ENCODE measurements at places on chromosomes 12 and 14.

DNA sequence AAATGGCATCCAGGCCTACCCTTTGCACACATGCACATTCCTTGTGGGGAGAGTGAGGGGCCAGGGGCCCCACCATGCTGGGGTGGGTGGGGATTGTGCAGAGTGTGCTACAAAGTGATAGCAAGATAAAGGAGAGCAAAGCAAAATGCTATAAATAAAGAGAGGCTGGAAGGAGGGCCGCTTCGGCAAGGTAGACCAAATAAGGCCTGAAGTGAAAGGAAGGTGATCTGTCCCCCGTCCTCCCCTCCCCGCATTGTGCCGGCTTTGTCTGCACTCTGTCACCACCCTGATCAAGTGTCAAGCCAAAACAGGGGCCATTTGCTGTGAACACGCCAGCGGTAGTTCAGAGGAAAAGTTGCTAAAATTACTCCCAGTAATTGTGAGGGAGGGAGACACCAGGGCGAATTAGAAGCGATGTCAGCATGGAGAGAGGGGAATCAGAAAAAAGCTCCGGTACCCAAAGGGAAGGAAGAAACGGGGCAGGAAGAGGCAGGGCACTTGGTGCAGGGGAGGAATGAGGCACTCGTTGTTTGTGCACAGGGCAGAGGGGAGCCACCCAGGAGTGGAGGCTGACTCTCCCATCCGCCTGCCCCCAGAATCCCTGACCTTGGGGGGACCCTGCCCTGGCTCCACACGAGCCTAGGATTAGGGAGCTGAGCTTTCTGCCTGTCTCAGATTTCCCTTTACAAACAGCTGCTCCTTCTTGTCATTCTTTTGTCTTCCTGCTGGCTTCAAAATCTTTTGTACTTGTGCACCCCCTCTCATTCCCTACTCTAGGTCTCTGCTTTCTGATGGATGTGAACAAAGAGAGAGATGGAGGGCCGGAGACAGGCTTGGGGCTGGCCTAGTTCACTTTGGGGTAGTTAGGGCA lies 2.9 kb upstream of the MYH7 start:
- no peak for DNase-seq

DNA sequence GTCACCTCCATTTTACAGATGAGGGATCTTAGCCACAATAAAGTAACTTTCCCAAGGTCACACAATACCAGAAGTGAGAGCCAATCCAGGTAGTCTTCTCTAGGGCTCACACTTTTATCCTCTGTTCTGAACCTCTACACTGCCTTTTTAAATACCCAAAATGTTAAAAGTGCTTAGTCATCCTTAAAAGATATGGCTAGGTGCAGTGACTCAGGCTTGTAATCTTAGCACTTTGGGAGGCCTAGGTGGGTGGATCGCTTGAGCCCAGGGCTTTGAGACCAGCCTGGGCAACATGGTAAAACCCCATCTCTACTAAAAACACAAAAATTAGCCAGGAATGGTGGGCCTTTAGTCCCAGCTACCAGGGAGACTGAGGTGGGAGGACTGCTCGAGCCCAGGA lies 104.1 kb upstream of the PPP4R3A start:
- DNase-seq, result no peak

DNA sequence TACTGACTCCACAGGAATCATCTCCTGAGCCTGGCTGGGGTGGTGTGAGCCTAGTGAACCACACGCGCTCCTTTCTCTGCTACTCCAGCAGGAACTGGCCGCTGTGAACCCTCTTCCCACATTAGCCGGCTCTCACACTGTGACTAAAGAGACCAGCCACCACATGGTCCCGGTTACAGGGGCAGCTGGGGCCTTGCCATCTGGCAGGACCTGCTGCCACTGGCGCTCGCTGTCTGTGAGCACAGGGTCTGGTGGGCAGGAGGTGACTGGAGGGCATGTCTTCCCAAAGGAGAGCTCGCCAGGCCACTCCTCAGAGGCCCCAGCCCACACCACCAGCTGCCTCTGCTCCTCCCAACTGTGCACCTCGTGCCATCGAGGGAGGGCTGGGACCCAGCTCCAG lies 99.3 kb downstream of the SINHCAF start:
- DNase-seq, result no peak

GRCh38 chr14:85439696-85440328 lies 90.1 kb upstream of the FLRT2 start:
- DNase-seq, result no peak

- DNase-seq, result no peak
Measured at GRCh38 chr12:108551535-108551934, 9.4 kb downstream of the SART3 start.

- no peak for DNase-seq
Measured at GRCh38 chr14:72559669-72560255, 334.1 kb downstream of the DPF3 start.

DNA sequence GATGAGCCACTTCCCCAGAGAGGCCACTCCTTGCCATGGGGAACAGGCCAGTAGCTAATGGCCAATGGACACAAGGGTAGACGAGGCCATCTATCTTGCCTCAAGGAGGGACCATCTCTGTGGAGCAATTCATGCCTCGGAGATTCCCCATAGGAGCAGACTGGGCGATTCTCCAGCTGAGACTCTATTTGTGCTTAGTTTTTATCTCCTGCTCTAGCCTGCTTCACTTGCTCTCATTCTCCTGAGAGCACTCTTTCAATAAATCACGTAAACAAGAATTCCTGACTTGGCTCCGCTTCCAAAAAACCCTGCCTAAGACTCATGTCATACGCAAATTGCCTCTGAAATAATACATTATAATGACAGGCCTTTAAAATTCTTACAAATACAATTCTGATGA lies 396.4 kb upstream of the USP15 start:
- no peak for DNase-seq

DNA sequence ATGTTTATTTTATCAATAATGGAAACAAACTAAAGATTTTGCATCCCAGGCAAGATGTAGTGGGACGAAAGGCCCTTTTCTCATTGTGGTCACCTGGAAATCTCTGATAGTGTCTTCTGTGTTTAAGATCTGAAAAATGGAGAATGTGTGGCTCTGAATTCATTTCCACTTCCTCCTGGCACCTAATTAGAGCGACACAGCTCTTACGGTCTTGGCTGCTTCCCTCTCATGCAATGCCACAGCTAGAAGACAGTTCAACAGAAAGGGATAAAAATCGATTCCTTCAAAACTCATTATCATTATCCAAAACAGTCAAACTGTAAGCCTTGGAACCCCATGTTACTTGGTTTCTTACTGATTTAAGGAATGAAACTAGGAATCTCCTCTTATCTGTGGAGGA lies 9.3 kb downstream of the ST8SIA1 start:
- no peak for DNase-seq

DNA sequence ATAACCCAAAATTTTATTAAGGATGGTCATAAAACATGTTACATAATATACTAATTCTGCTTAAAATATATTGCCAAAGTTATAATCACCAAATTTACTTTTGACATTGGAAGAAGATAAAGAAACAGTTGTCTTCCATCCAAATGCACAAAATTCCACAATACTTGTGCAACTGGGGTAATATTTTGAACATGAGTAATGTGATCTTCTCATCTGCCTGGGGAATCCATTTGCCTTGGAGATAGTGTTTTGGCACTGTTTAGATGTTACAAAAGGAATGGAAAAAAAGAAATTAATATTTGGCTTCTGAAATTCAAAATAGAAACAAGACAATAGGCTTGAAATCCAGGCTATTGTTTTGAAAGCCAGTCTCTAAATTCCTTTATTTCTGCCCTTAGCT lies 9.1 kb downstream of the GPR19 start:
- no peak for DNase-seq

DNA sequence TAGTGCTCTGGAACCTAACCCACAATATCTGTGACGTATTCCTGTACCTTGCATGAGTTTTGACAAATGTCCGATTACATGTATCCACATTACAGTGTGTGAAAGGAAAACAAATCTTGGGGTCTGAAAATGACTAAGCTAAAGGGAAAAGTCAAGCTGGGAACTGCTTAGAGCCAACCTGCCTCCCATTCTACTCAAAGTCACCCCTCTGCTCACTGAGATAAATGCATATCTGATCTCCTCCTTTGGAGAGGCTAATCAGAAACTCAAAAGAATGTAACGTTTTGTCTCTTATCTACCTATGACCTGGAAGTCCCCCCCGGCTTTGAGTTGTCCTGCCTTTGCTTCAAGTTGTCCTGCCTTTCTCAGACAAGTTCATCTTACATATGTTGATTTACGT lies 34.0 kb upstream of the KIF21A start:
- DNase-seq, result no peak

DNA sequence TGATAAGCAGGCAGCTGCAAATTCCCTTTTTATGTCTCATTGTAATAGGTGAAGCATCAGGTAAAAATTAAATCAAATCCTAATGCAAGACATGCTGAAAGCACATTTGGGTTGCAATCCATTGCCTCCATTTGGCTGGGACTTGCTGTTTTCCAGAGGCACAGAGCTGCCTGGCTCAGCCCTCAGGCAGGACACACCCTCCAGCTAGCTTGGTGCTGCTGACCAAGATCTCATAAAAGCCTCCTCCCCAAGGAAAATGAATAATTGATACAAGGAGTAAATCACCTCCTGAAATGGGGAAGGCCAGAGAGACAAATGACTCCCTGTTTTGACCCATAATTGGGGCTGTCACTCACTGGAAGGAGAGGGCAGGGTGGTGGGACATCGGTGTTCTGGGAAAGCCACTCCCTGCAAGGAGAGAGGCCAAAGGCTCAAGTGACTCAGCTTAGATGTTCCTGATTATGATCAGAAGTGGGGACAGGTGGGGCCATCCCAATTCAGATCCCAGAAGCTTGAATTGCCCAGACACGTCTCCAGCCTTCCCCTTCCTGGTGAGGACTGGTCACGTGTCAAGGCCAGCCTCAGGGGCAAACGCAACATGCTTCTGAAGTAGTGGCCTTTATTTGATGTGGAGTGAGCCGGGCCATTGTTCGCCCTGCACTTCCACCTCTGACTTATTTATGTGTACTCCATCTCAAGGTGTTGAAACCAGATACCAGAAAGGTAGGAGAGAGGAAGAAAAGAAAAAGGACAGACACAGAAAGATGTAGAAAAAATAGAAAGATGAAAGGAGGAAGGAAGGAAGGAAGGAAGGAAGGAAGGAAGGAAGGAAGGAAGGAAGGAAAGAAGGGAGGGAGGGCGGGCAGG lies 773.7 kb downstream of the BCL11B start:
- DNase-seq, result no peak

DNA sequence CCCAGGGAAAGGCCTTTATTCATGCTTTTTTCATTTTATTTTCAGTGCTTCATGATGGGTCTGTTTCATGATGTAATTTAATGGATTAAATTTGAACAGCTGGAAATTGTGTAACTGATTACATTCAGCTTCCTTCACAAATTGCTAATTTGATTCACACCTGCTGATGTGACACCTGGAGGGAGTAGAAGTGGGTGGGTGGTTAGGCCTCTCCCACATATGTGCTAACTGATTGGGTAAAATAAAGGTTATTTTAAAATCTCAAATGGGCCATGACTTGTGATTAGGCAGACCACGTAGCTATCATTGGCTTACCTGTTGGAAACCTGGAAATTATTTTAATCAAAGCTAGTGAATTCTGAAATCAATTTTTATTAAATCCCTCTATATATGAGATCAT lies 142.1 kb downstream of the GXYLT1 start:
- DNase-seq, result no peak
